Endothelial cell of umbilical vein (primary cell): ENCODE measurements at places on chromosomes 6 and 20.

DNA sequence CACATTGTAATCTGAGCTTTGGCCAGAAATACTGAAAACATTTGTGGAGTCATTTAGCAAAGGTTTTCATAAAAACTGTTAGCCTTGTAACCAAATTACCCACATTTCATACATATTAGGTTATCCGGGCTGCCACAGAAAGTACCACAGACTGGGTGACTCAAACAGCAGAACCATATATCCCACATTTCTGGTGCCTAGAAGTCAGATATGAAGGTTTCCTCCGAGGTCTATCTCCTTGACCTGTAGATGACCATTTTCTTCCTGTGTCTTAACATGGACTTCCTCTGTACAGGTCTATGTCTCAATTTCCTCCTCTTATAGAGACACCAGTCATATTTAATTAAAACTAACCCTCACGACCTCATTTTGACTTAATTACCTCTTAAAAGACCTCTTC is 49.5 kb upstream of the SMIM28 start:
- DNase-seq, result no peak

DNA sequence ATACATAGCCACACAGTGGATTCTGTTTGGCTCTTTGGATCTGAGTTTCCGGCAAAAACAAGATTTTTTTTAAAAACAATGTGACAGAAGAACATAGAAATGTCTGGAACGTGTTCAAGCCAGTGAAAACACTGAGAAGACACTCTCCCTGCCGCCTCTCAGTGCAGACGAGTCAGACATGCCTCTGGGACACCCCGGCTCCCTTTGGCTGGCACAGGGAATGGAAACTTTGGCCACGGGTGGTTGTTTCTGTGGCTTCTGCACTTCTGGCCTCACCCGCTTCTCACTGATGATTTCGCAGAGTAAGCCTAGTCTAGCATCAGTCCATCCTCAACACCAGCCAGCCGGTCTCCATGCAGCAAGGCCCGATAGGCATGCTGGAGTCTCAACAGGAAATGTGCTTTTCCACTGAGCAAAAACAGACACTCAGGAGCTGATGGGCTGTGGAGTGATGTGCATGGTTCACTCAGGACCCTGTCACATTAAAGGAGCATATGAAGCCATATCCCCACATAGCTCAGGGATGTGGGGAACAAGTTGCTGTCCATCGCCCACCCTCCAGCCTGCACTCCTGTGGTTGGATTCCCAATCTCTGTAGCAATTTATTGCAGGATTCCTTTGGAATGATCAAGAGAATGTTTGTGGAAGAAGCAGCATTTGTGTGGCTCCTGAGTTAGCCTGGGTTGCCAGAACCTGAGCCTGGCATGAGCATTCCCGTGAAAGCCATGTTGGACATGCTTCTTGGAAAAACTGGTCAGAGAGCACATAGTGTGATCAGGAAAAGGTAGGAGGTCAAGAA is 262.0 kb upstream of the RIN2 start:
- no peak for DNase-seq

GRCh38 chr20:20181322-20181721 is 129.0 kb downstream of the CFAP61 start:
- no peak for DNase-seq

GRCh38 chr20:41786158-41786557 is 168.0 kb upstream of the CHD6 start:
- DNase-seq, result no peak

DNA sequence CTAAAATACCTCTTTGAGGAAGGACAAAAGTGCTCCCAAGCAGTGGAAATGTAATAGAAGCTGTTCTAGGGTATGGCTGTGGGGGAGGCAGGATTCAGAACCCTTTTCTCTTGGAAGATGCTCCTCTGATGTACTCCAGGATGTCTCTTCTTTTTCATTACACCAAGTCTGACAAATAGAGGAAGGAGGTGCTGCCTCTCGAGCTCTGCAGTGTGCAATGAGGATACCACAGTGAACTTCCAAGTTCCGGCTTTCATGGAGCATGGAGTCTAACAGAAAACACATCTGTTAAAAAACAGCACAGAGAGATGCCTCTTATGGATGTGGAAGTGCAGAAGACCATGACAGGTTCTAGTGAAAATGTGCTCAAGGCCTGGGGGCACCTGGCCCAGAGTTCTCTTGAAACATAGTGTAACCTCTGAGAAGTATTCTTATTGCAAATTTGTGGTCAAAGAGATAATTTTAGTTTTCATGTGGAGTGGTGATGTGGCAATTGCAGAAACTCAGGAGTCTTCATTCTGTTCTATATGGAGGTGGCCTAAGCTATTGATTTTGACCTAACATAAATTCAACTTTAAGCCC is 362.0 kb upstream of the CITED2 start:
- DNase-seq, result no peak
